ENCODE measurements at places on chromosomes 2 and 18. TPM values are rescaled to one million over a fixed set of nuclear protein-coding genes. Genes with fewer than 3 reads are reported as not detected.

DNA sequence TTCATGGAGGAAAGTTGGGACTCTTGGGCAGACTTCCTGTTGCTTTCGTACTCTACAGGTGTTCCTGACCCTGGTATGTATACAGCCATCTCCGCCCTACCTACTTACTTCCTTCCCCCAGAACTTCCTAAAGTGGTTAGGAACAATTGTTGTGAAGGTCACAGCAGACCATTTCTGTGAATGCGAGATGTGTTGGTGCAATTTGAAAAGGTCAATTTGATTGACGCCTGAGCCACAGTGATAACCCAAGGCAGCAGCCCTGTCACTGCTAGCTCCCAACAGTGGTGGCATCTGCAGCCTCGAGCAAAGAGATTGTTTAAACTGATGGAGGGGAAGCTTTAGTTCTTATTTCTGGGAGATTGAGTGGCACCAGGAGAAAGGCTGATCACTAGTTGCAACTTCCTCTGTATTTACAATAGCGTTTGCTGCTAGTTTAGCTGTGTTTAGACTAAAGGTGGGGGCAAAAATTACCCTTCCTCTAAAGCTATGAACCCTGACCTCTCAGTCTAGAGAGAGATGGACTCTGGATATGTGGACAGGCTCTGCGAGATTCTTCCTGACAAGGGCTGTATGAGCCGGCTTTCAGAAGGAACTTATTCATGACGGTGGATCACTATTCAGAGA, 78.3 kb upstream of the MAP4K3 start:
- no peak for DNase-seq

DNA sequence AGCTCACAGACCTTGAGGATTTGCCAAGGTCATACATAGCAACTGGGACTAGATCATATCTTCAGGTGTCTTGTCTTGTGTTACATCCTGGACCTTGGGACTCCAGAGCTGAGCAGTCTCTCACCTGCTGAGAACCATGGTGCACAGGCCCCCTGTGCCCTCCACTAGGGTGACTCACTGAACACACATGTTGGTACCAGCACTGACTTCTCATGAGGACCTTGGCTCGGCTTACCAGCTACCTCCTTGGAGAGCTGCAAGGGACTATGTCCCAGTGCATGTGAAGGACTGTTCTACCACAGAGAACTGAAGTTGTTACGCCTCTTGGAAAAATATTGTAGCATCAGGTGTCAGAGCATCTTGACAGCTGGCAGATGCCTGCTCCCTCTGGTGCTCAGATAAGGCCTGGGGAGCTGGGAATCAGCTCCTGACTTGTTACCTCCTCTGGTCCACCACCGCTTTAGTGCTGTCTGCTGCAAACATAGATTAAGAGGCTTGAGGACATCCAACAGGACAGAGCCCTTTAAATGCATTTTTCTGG, 72.1 kb downstream of the WDSUB1 start:
- no peak for DNase-seq

GRCh38 chr2:210199186-210199765, 26.0 kb downstream of the ACADL start:
- no peak for DNase-seq

DNA sequence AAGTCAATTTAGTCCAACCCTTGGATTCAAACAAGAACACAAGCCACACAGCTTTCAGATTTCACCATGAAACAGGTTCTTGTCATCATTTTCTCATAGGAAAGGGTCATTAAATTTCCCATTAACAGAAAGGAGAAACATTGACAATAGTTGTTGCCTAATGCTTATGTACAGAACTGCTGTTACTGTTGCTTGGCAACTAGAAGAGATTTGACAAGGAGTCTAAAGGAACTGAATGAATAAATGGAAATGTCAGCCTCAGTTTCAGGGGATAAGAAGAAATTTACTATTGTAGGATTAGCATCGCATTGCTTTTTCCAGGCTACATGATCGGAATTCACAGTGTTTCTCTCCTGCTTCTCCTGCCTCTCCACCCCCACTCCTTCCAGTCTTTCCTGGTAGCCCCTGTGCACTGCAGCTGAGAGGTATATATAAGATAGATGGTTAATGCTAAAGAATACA, 90.3 kb downstream of the SPATS2L start:
- DNase-seq = no peak

DNA sequence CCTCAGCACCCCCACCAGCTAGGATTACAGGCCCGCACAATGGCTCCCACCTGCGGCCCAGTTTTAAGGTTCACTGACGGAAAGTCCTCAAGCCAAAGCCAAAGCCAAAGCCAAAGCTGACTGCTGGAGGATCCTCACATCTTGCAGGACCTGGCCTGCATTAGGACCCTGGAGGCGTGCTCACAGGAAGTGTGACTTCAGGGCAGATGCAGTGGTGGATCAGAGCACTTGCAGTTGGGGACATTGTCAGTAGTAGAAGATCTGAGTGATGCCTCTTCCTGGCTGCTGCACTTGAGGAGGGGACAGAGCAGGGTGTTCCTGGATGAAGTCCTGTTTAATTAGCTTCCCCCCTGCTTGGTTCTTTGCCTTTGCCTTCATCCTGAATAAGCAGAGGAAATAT, 69.0 kb upstream of the ALPP start:
- no peak for DNase-seq

DNA sequence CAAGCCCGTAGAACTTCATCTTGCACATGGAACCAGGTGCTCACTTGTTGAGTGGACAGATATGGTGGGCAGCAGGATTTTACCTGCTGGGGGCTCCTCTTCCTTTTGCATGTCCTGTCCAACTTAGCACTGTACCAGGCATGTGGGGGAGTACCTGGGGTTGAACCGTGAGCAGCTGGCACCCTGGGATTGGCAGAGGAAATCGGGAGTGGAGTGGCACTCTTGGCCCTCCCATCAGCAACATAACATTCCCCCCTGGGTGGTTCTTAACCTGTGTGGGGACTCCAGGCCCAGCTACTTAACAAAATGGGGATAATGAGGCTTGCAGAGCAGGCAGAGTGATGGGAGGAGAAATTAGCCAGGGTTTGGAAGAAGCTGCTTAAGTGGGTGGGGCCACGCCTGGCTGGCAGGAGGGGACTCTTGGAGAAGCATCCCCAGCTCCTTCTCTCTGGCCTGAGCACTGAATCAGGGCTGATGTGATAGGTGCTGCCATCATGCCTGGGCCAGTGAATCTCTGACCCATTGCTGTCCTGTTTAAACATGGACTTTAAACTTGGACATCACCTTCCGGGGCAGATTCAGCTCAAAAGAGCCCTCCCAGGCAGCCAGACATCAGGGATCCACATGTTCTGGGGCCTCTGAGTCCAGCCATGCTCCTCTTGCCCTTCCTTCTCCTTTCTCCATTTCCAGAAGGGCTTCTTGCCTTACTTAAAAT, 15.5 kb downstream of the FOSL2 start:
- DNase-seq = no peak

DNA sequence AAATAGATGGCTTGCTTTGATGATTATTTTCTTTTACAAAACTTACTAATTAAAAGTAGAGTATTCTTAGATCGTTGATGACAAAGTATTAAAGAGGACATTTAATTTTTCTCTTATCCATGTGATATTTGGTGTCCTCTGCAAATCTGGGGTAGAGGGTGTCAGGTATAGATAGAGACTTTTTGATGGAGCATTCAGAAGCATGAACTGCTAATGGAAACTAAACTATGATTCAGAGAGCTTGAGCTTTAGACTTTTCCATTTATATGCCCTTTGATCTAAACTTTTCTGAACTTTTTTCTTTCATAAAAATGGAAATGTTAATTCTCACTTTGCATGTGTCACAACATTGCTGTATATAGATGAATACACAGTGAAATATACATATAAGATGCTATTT, 619.7 kb downstream of the PLCL1 start:
- DNase-seq = no peak

DNA sequence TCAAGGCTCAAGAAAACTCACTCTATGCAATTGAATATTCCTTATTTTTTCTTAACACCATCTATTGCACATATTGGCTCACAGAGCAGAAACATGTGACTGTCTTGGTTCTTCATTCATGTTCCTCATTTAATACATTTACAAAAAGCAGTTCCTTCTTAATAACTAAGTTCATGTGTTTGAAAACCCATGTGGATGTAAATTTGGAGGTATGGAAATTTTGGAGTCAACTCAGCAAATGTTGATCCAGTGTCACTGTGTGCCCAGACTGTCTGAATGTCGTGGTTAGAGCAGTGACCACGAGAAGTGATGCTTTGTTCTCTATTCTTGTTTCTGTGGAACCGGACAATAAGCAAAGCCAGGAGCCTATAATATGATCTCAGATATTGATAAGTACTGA, 299.1 kb downstream of the SETBP1 start:
- no peak for DNase-seq

DNA sequence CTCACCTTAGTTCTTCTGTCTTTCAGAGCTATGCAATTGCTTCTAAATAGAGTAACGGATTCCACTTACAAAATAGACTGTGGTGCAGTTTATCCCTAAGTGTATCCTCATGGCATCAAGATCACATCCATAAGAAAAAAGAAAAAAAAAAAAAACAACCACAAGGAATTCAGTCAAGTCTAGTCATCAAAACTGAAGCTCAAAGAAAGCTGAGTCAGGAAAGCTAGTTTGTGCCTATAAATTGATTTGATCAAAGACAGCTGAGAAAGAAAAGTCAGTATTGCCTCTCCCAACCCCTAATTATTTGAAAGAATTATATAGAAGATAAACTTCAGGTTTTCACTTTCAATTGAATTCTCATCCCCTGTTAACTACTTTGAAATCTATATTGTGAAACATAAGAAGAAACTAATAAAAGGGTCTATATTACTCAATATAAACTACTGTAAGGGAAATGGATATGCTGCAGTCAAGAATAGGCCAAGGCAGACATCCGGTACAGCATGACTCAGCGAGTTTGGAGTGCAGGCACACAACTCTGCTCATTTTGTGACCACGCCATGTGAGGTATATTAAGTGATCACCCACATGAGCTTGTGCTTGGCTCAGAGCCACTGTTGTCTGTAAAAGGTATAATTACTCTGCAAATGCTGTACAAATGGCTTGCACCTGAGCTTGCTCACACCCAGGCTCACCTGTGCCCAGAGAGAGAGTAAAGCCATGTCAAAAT, 568.1 kb upstream of the CRIM1 start:
- DNase-seq = no peak

GRCh38 chr2:163556511-163556910, 179.3 kb downstream of the FIGN start:
- peak; percentile 49 for DNase-seq

DNA sequence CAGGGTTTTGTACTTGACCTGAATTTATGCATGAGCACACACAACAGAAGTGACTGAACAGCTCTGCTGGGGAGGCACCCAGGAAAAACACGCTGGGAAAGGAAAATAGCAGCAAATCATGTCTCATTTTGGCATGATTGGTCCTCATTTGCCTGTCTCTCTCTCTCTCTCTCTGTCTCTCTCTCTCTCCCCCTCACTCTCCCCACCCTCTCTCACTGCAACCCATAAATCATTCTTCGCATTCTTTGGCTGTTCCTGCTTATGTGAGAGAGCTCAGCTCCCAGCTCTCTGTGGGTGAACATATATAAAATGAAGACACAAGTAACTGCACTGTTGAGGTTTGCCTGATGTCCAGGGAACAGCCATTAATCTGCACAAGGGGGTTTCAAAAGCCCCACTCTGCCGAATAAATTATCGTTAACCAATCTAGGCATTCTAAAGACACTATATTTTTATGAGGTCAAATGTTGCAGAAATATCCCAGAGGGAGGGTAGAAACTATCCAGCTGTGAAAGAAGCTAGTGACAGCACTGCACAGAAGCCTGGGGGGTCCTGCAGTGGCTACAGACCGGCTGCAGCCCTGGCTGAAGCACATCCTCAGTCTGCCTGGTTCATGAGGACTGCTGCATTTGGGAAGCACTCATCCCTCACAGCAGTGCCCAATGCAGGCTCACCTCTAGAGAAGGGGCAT, 260.3 kb downstream of the AFF3 start:
- DNase-seq = no peak

DNA sequence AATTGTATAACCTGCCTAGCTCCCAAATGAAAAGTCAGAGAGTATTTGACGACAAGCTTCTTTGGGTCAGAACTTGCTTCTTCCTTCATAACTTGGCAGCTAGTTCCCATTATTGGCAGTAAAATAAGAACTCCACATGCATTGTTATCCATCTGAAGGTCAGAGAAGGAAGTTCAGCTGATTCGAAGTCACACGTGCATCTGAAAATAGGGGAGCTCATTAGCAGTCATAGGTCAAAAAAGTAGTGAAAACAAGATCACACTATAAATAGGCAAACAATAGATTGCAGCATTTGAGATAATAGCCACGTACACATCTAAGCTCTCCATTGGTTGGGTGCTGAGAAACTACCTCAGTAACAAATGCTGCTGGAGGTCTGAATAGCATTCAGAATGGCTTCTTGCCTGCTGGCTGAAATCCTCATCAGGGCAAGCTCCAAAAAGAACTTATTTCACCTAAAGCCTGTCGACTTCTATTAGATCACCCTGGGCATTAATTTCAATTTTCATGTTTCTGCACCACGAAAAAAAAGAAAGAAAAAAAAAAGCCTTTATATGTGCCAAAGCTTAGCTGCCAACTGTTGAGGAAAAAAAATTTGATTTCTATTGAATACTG, 1492.9 kb upstream of the CELF4 start:
- no peak for DNase-seq

DNA sequence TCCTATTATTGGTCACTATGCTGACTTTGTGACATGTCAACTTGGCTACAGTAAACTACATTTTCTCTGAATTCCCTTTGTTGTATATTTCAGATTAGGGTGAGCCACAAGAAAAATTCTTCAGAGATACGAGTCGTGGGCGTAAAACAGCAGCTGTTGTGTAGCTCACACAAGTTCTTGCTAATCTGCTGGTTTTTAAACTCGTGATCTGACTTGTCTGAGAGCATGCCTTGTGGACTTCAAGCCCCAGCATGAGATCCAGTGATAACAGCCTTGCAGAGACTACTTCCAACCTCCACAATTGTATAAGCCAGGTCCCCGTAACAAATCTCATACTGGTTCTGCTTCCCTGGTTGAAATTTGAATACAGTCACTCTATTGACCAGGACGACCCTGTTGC, 259.8 kb upstream of the LYPD1 start:
- DNase-seq = no peak

DNA sequence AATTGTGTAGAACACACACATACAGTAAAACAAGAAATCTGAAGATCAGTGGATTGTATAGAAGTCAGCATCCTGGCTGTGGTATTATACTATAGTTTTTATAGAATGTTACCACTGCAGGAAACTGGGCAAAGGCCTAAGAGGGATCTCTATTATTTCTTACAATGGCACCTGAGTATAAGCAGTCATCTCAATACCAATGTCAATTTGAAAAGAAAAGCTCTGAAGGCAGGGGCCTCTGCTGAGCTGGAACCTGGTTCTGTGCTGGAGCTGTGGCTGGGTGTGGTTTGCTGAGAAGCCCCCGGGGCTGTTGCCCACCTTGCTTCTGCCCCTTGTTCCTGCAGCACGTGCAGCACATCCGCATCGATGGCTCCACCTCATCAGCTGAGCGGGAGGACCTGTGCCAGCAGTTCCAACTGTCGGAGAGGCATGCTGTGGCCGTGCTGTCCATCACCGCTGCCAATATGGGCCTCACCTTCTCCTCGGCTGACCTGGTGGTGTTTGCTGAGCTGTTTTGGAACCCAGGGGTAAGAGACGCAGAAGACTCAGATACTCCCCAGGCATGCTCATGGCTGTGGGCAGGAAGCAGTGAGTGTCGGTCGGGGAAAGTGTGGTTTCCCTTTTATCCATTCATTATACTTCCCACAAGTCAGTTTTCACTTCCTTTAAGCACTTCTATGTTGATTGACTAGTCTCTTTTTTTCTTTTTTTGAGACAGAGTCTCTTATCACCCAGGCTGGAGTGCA, 23.5 kb upstream of the RPL37A start:
- no peak for DNase-seq

Gene SIGLEC15
- polyA plus RNA-seq = 0.06 TPM

Gene CXCR1
- polyA plus RNA-seq = not detected

Gene SOX11
- polyA plus RNA-seq = 0.40 TPM

Gene LYG1
- 0.70 TPM for polyA plus RNA-seq

Gene C1QL2
- not detected for polyA plus RNA-seq
